Hematopoietic multipotent progenitor cell treated with erythropoietin and hydrocortisone succinate and interleukin-3 and kit ligand, for 4 days (in vitro differentiated cells): ENCODE measurements at places on chromosomes 2 and 18.

DNA sequence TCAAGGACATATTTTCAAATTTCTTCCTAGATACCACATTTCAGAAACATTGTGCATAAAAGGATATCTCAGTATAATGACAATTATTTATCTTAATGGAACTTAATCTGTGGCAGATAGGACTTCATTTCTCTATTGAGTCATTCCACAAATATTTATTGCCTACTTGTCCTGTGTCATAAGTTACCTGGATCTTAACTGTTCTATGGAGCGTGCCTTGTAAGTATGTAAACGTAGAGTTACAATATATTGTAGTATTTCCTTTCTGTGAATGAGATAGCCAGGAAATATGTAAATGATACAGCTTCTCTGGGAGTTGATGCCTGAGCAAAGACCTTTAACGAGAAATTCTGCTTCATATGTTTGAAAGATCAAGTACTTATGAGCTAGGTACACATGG, 2.5 kb downstream of the AGFG1 start:
- DNase-seq, result no peak

GRCh38 chr2:143398781-143399180, 269.6 kb downstream of the ARHGAP15 start:
- no peak for DNase-seq

DNA sequence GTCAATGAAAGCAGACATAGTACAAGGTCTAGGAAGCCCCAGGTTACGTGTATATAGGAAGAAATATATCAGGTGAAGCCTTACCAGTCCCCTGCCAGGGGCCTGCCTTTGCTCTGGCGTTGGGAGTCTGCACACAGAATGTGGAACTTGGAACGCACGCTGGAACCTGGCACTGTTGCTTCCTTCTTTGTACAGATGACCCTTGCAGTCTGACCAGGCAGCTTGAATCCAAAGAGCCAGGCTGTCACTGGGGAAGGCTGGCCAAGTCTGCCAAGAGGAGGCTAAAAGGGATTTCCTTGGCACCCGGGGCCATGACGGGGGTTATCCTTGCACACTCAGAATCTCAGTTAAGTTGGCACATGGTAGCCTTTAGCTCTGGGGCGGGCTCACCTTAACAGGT, 39.5 kb downstream of the TMEM247 start:
- DNase-seq, result no peak

- DNase-seq, result no peak
These were observed 592 bp upstream of the MARS2 start for GRCh38 chr2:197704434-197705120.

- no peak for DNase-seq
These were observed 135.2 kb downstream of the MCFD2 start for GRCh38 chr2:46780411-46780800.

DNA sequence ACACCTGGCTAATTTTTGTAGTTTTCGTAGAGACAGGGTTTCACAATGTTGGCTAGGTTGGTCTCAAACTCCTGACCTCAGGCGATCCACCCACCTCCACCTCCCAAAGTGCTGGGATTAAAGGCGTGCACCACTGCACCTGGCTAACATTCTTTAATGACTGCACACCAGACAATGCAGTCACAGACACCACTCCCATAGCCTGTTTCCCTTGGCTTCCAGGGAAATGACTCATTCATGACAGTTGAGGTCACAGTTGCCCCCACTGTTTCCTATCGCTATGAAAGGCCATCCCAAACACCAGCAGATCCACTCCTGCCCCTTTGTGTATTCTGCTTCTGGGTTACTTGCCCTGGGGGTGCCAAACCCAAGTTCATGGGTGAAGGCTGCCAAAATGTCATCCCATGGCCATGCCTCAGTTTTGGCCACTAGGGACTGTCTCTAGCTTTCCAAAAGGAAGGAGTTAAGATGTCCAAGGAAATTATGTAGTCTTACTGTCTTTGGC, 8.7 kb downstream of the CHMP1B start:
- DNase-seq, result no peak

GRCh38 chr2:86038291-86039081, 67.2 kb downstream of the POLR1A start:
- DNase-seq, result peak; percentile 85

GRCh38 chr18:78625847-78626246, 353.8 kb upstream of the SALL3 start:
- peak; percentile 57 for DNase-seq

DNA sequence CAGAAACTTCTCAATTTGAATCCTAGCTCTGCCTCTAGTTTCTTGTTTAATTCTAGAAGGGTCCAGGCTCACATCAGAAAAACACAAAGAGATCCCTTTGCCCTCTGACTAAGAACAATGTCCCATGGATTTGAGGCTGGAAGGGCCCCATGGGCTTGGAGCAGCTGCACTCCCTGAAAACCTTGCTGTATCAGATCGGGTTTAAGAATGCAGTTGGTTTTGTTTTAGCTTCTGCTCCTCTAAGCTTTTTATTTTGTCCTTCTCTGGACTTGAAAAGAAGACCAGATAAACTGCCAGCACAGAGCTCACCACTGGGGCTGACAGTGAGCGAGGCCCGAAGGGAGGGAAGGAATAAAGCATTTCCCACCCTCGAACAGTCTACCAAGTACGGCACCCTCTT, 69.2 kb upstream of the WIPF1 start:
- DNase-seq, result peak; percentile 52

DNA sequence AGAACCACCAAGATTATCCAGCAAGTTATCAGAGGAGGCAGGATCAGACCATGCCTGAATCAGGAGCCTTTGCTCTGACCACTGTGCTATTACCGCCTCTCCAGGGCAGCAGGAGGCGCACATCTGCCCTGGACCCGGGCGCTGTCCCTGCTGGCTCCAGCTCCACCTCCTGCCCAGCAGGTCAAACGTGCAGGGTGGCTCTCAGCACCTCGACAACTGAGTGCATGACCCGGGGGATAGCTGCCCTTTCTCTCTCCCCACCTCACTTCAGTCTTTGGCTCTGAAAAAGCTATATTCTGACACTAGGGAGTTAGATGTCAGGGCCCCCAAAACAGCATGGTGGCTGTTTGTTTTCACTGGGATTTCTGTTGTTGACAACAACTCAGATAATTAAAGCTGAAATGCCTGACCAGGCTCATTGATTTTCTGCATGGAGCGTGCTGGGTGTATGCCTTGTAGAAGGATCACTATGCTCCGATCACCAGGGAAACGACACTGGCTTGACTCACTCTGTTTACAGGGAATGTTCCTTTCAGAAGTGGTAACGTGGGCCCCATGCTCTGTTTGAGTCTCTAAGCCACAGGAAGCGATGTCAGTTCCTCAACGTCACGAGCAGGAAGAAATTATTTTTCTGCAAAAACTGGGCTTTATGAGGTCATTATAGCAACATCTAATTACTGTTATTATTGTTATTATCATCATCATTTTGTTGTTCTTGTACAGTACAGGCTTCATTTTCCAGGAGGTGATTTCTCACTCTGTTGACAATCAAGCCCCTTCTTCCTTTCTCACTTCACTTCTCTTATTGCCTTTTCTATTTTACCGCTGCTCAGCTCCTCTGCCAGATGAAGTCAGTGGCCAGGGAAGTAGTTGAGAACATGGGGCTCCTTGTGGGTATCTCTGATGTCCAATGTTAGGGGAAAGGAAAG, 125.6 kb downstream of the PLB1 start:
- DNase-seq, result peak; percentile 79

DNA sequence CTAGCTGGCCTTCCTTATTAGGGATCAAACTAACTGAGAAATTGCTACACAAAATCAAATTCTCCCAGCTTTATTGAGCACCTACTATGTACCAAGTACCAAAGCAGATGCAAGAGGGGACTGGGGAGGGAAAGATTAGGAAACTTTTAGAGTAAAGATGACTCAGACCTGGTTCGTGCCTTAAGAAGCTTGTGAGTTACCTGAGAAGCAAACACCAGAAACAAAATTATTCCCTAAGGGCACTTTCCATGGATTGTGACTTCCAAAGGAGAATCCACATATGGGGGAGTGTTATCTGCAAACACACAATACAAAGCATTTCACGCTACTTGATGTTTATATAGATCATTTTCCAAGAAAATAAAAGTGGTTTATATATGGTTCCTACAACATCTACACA, 326.9 kb upstream of the HNRNPA3 start:
- no peak for DNase-seq

DNA sequence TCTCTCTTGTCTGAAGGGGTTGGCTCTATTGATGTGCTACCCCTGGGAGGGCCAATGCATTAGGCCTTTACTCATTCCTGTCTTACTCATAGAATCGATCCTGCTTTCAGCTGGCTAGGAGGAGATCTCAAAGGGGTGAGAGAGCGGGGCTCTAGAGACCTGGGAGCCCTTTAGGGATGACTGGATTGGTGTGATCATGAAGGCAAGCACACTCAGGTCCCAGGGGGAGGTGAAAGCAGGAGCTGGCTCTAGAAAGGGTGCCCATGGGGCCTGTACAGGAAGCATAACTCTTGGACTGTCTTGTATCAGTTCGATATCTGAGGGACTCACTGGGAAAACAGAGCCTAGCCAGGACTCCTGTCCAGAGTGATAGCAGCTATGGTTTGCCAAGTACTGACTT, 47.8 kb downstream of the INPP4A start:
- no peak for DNase-seq

DNA sequence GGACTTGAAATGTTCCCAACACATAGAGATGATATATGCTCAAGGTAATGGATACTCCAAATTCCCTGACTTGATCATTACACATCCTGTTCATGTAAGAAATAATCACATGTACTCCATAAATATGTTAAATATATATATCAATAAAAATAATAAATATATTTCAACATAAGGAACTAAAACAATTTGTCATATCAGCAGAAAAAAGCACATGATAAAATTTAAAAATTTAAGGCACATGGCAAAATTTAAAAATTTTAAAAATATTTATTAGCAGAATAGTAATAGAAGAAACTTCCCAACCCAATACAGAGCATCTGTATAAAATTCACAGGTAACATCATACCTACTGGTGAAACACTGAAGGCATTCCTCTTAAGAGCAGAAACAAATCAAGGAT, 109.6 kb upstream of the KYNU start:
- DNase-seq, result no peak

DNA sequence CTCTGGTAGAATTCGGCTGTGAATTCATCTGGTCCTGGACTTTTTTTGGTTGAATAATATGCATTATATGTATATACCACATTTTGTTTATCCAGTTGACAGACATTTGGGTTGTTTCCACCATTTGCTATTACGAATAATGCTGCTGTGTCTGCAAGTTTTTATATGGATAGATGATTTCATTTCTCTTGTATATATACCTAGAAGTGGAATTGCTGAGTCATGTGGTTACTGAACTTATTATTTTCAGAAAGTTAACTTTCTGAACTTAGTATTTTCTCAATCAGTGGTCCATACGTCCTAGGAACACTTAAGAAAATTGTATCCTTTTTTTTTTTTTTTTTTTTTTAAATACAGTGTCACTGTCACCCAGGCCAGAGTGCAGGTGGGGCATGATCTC, 63.3 kb downstream of the RIF1 start:
- DNase-seq, result no peak

- DNase-seq, result no peak
These were observed 159.3 kb upstream of the SLC8A1 start for GRCh38 chr2:40611196-40611595.

DNA sequence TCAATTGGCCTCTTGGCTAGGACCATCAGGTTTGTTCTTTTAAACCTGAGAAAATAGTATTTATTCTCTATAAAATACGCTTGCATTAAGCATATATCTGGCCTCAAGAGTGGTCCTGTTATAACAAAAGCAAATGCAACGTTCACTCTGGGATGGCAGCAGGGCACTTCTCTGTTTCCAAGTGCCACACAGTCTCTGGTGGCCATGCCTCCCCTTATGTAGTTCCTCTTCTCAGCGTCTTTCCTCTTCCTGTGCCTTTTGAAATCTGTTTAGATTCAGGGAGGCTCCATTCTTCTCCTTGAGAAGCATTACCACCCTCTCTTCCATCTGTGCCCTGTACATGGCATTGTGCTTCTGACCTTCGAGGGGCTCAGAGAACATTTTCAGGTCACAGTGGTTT, 51.9 kb downstream of the TSHZ1 start:
- DNase-seq, result no peak

DNA sequence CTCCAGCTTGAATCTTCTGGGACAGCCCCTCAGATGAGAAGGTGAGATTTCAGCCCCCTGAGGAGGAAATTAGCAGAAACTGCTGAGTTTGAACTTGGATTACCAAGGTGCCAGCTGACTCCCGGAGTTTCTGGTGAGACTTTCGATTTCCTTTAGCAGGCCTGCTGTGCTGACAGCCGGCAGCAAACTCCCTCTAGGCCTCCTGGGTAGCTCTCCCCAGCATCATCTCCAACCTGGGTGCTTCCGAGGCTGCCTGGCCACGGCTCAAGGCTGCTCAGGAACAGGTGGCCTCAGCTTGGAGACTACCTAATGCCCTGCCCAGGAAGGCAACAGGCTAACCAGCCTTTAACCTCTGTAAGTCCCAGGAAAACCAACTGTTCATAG, 16.5 kb downstream of the SDC1 start:
- no peak for DNase-seq

DNA sequence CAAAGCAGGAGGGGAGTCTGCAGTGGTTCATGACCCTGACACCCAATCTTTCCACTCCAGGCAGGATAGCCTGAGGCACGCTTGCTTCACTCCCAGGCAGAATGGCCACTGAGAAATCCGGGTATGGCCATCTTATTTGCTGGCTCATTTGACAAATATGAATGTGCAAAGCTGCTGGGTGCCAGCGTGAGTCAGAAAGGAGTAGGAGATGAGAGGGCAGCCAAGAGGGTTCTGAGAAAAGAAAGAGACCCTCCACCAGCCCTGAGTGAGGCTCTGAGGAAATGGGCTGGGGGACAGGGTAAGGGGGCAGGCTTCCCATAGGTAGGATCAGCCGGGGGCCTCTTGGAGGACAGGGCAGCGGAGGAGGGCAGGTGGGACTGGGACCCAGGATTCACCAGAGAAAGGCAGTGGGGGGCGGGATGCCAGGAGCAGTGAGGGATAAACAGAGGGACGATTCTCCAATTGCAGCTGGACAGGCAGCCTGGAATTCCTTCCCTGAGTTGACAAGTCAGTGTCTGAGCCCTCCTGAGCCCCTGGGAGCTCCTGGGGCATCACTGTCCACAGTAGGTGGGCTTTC, 15.2 kb downstream of the RAMP1 start:
- DNase-seq, result no peak

DNA sequence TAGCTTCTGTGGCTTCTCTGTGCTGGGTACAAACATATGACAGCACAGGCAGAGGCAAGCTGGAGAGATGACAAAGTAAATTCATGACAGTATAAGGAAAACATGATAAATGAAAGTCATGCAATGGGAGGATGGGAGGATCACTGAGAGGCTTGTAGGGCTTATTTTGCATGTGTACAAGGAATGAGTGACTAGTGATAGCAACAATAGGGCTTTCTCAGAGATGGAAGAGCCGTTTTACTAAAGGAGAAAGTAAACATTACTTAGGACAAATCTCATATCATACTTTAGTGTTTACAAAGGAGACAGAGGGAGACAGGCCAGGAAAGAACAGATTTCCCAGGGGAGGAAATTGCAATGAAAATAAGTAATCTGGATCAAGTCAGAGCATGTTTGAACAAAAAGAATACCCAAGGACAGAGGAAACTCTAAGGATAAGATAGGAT, 82.5 kb upstream of the RBMS1 start:
- no peak for DNase-seq

GRCh38 chr2:28102455-28102874, 211.9 kb downstream of the BABAM2 start:
- DNase-seq, result peak; percentile 25
